ENCODE measurements at places on chromosomes 2 and 18.

DNA sequence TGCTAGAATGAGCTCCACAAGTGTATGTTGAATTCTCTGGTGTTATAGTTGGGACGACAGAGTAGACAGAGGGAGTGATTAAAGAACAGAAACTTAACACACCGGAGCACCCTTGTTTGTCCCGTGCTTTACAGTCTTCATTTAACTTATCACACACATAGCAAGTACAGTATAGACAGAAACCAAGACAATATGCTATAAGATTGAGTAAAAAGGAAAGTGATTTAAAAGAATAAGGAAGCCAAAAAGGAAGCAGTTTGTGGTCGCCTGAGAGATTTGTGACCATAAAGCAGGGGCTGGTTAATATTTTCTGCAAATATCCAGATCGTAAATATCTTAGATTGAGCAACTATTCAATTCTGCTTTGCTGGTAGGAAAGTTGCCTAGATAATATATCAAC lies 1128.4 kb downstream of the TSN start:
- DNase-seq = no peak

DNA sequence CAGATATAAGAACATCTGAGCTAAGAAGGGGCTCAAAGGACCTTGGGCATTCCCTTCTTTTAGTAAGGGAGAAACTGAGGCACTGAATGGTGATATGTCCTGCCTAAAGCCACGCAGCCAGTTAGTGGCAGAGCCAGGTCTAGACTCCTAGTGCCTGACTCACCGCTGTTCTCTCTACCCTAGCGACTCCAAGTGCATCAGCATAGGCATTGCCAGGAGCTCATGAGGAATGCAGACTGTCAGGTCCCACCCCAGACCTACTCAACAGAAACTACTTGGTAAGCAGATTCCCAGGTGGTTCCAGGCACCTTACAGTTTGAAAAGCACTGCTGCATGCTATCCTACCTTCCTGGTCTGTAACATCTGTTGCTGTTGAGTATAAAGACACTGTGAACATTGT lies 158.9 kb downstream of the MSH2 start:
- no peak for DNase-seq

GRCh38 chr2:181141676-181142075 lies 161.3 kb downstream of the UBE2E3 start:
- no peak for DNase-seq

GRCh38 chr2:9200633-9201015 lies 6.0 kb upstream of the ASAP2 start:
- DNase-seq = no peak

GRCh38 chr2:7356909-7357584 lies 439.8 kb downstream of the RNF144A start:
- no peak for DNase-seq

GRCh38 chr2:55986700-55987440 lies 63.3 kb upstream of the EFEMP1 start:
- no peak for DNase-seq

GRCh38 chr2:200534572-200534971 lies 8.6 kb downstream of the SGO2 start:
- no peak for DNase-seq

DNA sequence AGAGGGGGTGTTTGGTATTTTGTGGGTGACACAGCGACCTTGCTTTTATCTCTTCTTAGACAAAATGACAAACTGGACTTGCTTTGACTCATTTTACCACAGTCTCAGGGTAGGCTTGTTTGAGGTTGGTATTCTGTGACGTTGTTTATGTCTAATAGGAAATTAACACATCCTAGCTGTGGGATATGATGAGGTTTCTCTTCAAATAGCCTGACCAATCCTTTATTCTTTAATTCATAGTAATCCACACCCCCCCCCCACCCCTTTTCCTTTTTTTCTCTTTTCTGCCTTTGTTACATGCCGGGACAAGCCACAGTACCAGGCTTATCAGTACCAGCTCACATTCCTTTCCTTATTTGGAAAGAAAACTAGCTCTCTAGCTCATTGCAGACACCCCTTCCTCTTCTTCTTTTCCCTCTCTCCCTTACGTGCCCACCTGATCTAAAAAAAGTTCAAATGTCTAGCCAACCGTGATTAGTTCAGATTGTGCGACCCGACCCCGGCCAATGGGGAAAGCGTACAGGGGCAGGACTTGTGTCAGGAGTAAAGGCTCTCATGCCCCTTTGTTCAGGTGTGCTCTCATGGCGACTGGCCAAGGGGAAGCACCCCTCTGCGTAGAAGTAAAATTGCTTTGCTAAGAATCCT lies 52.2 kb upstream of the PTPRM start:
- DNase-seq = no peak

GRCh38 chr2:99679518-99679917 lies 189.7 kb upstream of the REV1 start:
- no peak for DNase-seq
